Esophagus muscularis mucosa (tissue), 4 donors: ENCODE measurements at places on chromosomes 16 and 17. TPM values are rescaled to one million over a fixed set of nuclear protein-coding genes. Genes with fewer than 3 reads are reported as not detected.

GRCh38 chr16:23288209-23288608, 13.9 kb upstream of the SCNN1B start:
- H3K4me3 ChIP-seq = no peak overlapping the region
- DNase-seq = no peak
- no peaks in the 10 kb centered on the region for H3K4me1 ChIP-seq
- H3K27ac ChIP-seq = no peak overlapping the region

DNA sequence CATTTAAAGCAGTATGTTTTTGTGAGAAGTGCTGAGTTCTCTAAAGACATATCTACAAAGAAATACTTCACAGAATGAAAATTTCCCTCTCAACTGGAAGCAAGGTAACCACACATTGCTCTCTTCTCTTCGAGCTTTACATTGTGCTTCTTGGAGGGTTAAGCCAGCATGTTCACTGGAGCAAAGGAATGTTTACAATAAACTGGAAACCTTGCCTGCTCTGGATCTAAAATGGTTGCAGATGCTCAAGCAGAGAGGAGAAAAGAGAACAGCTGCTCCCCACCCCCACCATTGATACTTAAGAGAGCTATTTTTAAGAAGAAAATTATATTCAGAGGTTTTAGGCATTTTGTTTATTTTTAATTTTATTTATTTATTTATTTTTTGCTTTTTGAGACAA, 213.1 kb downstream of the CEP112 start:
- H3K4me1 ChIP-seq = peaks cover 17% of the 10 kb centered on the region
- DNase-seq = no peak
- no peaks in the 10 kb centered on the region for H3K27me3 ChIP-seq

The CDK3 gene
- 2.2 TPM for total RNA-seq

DNA sequence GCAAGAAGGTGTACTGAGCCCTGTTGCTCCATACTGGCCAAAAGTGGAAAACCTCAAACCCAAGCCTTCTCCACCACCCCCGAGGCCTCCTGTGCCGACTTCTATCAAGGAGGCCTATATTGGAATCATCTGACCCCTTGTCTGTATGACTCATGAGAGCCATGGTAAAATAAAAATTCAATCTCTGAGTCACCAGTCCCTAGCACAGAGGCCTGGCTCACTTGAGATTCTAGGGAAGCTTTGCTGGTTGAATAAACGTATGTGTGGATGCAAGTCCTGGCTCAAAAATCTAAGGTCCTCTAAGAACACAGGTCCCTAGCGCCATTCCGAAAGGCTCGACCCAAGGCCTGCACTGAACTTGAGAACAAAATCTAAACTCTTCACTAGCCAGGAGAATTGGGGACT, 15.0 kb downstream of the NSMCE1 start:
- no peak overlapping the region for H3K4me3 ChIP-seq
- no peaks in the 10 kb centered on the region for H3K36me3 ChIP-seq
- no peaks in the 10 kb centered on the region for H3K27me3 ChIP-seq
- peaks cover 19% of the 10 kb centered on the region for H3K4me1 ChIP-seq

DNA sequence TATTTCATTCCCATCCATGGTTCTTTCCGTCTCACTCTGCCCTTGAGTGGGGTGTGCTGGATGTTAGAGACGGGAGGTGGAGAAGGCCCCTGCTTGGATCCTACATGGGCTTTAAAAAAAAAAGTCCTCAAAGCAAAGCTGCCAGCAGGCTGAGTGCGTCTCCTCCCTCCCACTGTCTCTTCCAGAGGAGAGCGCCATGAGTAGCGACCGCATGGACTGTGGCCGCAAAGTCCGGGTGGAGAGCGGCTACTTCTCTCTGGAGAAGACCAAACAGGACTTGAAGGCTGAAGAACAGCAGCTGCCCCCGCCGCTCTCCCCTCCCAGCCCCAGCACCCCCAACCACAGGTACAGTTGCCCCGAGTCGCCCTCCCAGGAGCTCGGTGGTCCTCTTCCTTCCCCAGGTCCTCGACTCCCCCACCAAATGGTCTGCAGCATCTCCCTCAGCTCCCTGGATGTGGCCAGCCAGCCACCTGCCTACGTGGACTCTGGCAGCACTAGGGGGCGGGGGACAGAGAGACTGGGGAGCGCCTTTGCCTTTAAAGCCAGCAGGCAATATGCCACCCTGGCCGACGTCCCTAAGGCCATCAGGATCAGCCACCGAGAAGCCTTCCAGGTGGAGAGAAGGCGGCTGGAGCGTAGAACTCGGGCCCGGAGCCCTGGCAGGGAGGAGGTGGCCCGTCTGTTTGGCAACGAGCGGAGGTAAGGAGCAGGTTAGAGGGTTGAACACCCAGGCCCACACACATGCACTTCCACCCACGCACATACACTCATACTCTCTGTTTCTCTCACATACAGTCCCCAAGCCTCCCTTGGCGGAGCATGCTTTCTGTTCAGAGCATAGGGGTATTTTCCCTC, 68.2 kb downstream of the PLD6 start:
- no peak for DNase-seq
- peaks cover 18% of the 10 kb centered on the region for H3K4me1 ChIP-seq
- peaks cover 46% of the 10 kb centered on the region for H3K36me3 ChIP-seq

- H3K27me3 ChIP-seq = no peaks in the 10 kb centered on the region
- H3K36me3 ChIP-seq = peaks cover 4% of the 10 kb centered on the region
- DNase-seq = no peak
- H3K4me1 ChIP-seq = peaks cover 12% of the 10 kb centered on the region
Observed at GRCh38 chr16:81696166-81696960, 82.7 kb upstream of the PLCG2 start.

DNA sequence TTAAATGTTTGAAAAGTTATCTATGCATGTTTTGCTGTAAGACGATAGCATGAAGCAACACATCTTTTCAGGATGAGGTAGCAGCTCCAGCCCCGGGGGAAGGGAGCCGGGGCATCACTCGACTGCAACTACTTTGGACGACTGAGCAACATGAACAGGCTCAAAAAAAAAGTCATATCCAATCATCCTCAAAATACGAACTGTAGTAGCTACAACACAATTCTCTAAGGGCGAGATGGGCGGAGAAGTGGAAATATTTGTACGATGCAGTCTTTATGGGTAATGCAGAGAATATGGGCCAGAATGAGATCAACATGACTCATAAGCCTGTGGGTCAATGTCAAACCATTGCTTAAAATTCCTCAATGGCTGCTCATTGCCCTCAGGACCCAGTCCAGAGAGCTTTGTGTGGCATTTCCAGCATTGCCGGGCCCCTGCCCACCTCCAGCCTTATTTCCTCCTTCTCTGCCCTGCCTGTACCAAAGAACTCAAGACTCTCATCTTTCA, 17.7 kb upstream of the SMURF2 start:
- no peaks in the 10 kb centered on the region for H3K4me1 ChIP-seq
- H3K27me3 ChIP-seq = no peaks in the 10 kb centered on the region
- DNase-seq = no peak
